ENCODE measurements at places on chromosomes 7 and 10.

- DNase-seq, result no peak
Observed at GRCh38 chr7:93921186-93921585, 349 bp upstream of the GNG11 start.

DNA sequence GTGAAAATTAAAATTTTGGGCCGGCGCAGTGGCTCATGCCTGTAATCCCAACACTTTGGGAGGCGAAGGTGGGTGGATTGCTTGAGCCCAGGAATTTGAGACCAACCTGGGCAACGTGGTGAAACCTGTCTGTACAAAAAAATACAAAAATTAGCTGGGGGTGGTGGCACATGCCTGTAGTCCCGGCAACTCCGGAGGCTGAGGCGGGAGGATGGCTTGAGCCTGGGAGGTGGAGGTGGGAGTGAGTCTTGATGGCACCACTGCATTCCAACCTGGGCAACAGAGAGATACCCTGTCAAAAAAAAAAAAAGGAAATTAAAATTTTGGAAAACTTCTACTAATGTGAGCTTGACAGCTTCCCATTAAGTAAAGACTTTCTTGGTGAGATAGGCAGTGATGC, 3.1 kb downstream of the SRRT start:
- DNase-seq, result no peak

- no peak for DNase-seq
Observed at GRCh38 chr10:118792526-118792925, 37.8 kb upstream of the CACUL1 start.

DNA sequence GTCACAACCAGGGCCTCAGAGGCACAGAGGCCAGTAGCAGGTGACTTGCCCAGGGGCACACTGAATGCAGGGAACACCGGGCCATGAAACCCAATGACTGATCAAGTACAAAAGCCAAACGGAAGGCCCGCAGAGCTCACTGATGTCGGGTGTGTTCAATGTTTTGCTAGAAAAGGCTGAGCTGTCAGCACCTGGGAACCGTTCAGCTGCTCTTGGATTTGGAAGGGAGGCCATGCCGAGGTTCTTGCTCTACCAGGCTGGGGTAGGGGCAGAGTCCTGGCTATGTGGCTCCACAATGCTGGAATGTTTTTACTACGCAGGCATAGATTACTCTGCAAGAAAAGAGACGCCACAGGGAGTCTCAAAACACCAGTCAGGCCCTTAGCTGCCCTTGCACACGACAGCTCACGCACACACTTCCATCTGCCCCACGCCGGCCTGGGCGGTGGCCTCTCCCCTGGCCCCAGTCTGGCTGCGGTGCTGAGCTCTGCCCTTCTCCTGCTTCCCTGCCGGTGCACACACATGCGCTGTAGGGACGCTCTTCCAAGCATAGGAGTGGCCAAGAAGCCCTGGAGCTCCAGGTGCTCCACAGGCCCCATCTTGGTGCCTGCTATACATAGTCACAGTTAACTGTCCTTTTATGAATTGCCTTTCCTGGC, 79.9 kb downstream of the ZRANB1 start:
- DNase-seq, result no peak

- no peak for DNase-seq
Observed at GRCh38 chr10:29454250-29454649, 165.4 kb downstream of the LYZL1 start.

GRCh38 chr7:68684246-68684839, 913.9 kb upstream of the AUTS2 start:
- no peak for DNase-seq

DNA sequence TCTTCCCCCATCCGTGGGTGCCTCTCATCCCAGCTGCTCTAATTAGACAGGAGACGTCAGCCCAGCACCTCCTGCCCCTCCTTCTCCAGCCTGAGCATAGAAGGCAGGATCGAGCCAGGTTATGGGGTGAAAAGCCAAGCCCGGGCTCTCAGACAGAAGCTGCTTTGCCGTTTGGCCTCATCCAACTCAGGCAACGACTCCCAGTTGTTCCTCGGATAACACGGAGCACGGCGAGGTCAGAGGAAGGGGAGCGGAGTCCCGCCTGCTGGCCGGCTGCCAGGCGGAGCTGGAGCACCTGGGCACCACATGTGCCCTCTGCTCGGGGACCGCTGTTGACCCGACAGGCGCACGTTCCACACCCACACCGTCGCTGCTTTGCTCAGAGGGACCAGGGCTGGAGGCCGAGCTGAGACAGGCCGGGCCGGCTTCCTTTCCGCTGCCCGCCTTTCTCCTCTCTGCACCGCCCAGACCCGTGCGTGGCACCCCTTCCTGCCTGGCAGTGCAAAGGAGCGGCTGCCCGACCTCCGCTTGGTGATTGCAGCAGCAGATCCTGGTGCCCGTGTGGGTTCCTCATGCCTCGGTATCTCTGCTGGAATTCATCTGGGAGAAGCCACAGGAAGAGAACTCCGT, 21.6 kb upstream of the UNCX start:
- DNase-seq, result no peak

GRCh38 chr10:86687750-86688149, 19.4 kb downstream of the LDB3 start:
- DNase-seq, result no peak

DNA sequence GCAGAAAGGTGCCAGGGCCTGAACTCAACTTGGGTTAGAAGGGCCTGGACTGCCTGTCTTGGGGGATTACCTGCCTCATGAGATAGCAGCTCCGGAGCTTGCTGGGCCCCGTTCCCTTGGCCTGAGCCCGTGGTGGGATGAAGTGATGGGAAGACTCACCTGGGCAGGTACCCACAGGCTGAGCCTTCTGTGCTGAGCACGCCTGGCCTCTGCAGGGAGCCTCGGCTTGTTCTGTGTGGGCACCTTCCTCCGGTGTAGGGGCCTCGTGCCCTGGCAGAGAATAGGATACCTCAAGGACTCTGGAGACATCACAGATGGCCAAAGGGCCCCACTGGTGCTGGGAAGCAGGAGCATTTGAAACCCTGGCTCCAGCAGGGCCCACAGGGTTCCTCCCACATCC, 4.5 kb downstream of the ZNF467 start:
- no peak for DNase-seq

- DNase-seq, result peak; percentile 21
Observed at GRCh38 chr7:29878081-29878688, 71.9 kb downstream of the WIPF3 start.

GRCh38 chr7:1536455-1536742, 5.9 kb downstream of the MAFK start:
- no peak for DNase-seq

- DNase-seq, result no peak
Observed at GRCh38 chr7:151631953-151632749, 112.5 kb upstream of the RHEB start.

- DNase-seq, result no peak
Observed at GRCh38 chr7:126570845-126571244, 681.9 kb downstream of the GRM8 start.

- DNase-seq, result no peak
Observed at GRCh38 chr7:129882531-129882930, 70.2 kb downstream of the UBE2H start.

DNA sequence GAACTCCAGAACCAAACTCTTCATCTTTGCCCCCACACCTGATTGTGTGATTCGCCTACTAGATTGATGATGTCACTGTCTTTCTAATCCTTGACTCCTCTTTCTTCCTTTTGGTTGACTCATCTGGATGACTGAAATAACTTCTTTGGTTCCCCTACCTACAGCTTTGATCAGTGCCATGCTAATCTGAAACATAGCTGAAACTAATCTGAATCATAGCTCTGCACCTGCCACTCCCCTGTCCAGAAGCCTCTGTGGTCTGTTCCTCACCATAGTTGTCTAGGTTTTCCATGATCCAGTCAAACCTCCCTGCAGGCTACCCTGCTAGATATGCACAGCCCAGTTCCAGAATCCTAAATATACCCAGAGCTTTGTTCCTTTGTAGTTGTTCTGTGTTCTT, 51.9 kb downstream of the ZNF365 start:
- DNase-seq, result peak; percentile 20

- no peak for DNase-seq
Observed at GRCh38 chr7:109864230-109864629, 1226.7 kb upstream of the LRRN3 start.

- no peak for DNase-seq
Observed at GRCh38 chr7:52502281-52502680, 533.2 kb upstream of the POM121L12 start.

- DNase-seq, result no peak
Observed at GRCh38 chr10:57992321-57993077, 275.2 kb downstream of the IPMK start.

GRCh38 chr7:132683896-132684690, 107.8 kb upstream of the PLXNA4 start:
- DNase-seq, result no peak

- DNase-seq, result no peak
Observed at GRCh38 chr7:18407385-18407784, 88.2 kb upstream of the HDAC9 start.

DNA sequence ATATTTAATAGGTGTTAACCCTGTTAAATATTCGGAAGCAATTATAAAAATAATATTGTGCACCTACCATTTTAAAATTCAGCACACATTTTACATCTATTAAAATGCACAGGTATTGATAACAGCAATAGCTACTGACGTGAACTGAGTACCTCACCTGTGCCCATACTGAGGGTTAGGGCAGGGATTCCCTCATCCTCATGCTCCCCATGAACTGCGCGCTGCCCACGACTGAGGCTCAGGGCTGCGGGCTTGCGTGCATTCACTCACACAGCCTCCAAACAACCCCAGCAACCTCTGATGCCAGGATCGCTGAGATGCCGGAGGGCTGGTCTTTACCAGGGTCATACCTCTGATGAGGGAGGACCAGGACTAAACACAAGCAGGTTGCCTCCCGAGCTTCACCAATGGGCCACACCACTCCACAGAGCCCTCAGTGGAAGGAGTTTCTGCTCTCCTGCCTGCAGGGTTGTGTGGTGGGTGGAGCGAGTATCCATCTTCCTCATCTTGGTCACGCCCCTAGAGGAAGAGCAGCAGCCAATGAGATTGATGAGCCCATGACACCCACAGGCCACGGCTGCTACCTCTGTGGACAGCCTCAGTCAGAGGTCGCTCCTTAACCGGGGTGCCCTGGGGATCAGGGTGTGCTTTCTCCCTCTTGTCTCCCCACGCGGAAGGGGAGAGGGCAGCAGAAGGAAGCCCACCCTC, 478.3 kb downstream of the TNS3 start:
- DNase-seq, result no peak

DNA sequence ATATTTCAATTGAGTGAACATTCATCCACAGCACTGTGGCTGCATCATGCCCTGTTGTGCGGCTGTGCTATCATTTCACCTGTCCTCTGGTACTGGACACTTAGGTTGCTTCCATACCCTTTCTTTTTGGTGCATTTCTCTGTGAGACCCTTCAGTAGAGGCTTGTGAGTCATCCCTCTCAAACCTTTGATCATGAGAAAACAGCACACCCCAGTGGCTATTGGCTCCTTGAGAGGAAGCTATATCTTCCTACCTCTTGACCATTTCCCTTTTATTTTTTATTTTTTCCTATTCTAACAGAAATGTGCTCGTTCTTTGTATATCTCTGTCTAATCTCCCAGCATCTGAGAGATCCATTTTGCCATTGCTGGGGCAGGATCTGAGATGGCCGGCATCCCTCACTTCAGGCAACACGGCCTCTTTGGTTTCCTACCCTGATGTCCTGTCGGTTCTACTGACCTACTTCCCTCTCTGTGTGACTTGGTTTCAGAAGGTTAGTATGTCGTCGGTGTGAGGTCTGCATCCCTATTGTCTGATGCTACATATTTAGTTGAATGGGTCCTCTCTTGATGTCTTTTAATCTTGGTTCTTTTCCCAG, 23.8 kb upstream of the PIK3AP1 start:
- no peak for DNase-seq

- no peak for DNase-seq
Observed at GRCh38 chr7:80907141-80907601, 11.7 kb downstream of the SEMA3C start.

GRCh38 chr7:127886248-127886647, 145.0 kb downstream of the LRRC4 start:
- DNase-seq, result no peak

DNA sequence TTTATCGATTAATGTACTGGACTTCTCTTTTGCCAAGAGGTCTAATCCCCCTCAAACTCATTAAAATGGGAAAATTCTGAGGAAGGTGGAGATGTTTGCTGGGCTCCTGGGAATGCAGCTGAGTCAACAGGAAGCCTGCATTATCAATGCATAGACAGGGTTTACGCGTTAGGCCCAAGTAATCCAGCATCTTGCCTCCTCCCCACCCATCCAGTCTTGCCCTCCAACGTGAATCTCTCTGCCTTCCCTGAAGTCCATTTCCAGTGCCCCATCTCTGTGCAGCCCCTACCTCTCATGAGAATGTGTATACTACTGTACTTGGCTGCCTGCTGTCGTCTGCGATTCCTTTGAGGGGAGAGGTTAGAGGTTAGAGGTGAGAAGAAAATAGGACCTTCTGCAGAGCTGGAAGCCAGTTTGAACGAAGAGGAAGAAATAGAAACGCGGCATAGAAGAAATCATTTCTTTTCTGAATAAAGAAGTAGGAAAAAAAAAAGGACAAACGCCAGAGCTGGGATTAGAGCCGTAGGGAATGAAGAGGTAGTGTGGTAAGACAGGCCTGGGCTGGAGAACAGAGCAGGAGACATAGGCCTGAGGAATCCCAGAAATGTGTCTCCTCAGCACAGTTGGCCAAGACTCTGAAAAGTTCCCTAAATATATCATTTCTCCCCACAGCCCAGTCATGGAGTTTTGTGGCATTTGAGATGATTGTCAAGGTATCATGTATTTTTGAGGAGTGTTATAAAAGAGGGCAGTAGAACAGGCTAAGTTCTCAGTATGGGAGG, 75.6 kb downstream of the MYOF start:
- DNase-seq, result no peak

DNA sequence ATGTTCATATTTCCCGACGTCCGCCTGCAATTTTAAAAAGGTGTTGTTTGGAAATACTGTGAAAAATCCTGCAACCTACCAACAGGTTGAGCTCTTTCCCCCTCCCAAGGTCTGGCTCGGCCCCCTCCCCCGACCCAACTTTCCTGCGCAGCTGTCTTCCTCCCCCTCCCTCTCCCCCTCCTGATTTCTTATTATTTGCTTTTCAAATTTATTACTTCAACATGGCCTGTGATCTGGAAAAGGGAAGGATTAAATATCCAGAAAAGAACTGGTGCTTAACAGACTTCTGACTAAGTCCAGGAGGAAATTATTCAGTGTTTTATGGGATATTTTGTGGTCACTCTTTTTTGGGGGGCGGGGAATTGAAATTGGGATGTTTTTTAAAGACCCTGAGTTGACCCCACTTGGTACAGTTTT, 2.4 kb downstream of the ARID5B start:
- DNase-seq, result no peak

- DNase-seq, result no peak
Observed at GRCh38 chr7:1951600-1951999, 281.1 kb downstream of the MAD1L1 start.
